Activated T-helper 1 cell treated with anti-CD3 and anti-CD28 coated beads, Interleukin-2, amount 50 U/mL, for 16 hours (primary cell): ENCODE measurements at places on chromosomes 6 and 20.

DNA sequence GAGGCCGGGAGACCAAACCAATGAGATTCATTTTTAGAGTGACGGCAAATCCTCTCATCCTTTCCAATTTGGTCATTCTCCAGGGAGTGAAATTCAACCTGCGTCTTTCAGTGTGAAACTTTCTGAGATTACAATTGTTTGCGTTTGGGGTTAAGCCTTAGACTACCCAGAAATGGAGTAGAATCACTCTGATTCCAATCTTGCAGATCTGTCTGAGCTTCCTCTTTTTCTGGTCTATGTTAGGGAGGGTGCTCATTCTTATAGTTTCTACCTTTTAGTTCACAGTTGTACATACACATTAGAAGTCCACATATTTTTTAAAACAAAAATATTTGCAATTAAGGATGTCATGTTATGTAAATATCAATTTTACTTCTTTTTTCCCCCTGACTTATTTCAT, 183.0 kb upstream of the PHACTR1 start:
- DNase-seq: no peak

DNA sequence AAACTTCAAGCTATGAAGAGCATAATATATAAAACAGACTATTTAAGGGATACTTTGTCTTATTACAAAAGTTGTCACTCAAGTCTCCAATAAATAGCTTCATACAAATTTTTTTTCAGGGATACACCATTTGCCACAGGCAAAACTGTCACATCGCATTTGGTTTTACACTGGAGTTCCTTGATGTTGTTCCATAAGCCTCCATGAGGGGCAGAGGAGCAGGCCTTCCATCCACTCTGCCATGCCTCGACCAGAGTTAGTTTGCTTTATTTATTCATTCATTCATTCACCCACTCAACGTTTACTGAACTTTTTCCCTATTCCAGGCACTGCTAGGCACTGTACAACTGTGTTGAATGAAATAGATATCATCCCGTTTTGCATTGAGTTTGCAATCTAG, 246.6 kb downstream of the PHF3 start:
- DNase-seq: no peak

GRCh38 chr6:52568320-52568719, 8.5 kb downstream of the TRAM2 start:
- no peak for DNase-seq

DNA sequence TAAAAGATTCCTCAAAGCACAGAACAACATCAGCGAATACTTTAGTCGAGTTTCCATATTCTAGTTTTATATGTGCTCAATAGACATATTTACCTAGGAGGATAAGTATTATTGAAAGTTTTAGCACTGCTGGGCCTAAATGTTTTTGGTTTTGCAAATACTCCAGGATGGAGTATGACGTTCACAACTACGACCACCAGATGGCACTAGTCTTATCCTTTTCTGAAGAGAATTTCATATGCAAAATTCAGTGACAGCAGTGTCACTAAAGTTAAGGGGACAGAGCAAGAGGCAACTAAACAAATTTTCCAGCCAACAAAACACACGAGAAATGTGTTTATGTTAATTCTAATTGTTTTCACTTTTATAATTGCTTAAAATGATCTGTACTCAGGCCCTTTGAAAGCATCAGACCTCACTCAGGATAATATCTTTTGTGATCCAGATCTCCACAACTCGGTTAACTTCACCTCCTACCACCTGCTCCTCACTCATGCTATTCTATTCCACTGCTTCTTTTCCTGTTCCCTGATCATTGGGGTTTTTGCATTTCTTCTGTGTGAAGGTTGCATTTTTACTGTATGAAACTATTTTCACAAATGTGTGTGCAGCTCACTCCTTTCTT, 220.8 kb downstream of the TRDN start:
- no peak for DNase-seq

DNA sequence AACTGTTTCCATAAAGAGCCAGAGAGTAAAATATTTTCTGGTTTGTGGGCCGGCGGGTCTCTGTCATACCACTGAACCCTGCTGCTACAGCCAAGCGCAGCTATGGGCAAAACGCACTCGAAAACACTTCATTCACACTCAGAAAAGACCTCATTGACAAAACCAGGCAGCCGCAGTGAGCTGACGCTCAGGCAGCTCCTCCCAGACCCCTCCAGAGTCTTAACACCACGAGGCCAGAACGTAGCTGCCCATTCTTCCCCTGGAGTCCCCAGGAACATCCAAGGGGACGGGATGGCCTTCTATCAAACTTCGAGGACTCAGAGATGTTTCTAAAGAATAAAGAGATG, 35.6 kb upstream of the ZBP1 start:
- DNase-seq: no peak

- DNase-seq: no peak
Measured at GRCh38 chr6:122696079-122696478, 83.4 kb upstream of the FABP7 start.

DNA sequence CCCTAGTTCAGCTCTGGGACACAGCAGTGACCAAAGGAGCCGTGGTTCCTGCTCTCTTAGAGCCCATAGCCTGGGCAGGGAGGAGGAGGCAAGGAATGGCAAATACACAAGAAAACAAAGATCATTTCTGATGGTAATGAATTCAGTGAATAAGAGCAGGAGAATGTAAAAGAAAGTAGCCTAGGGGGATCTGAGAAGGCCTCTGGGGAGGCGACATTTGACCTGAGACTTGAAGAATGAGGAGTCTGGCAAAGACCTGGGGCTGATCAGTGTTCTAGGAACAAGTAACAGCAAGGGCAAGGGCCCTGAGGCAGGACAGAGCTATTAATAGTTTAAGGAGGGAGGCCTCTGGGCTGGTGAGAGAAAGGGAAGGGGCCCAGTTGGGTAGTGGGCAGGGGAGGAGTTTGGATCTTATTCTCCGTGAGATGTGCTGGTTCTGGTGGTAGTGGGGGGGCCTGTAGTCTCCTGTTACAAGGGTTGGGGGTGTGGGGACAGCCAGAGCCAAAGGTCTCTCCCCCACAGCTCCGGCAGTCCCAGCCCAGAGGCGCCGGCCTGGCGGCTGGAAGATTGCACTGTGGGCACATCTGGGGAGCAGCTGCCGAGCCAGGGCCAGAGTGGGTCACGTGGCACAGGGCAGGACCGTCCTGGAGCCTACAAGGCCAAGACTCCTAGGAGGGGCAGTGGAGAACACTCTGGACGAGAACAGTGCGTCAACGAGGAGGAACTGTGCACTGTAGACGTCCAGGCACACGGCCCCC, 9.3 kb upstream of the ID1 start:
- DNase-seq: no peak

DNA sequence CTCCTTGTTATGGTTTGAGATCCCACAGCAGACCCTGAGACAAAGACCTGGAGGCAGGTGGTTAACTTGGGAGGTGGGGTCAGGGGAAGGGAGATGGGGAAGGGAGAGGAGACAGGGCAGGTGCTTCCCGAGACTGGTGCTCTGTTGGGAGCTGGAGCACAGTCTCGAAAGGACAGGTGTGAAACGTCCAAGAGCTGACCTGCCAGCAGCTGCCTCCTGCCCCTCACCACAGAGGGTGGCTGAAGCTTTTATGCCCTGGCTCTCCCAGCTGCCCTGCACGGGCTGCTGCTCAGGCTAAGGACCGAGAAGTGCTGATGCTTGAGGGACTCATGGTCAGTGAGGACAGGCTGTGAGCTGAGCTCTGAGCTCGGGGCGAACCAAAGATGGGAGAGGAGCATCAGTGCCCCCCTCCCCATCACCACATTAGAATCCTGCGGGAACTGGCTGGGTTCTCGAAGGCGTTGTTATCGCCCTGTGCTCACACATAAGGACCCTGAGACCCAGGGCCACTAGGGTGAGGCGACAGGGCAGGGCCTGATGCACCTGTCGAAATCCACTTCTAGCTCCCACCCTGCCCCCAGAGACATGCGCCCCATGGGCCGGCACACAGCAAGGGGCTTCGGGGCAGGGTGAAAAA, 25.3 kb upstream of the CD93 start:
- DNase-seq: no peak

GRCh38 chr20:64051561-64052325, 2.3 kb upstream of the SOX18 start:
- no peak for DNase-seq

GRCh38 chr20:38247166-38247509, 13.4 kb downstream of the KIAA1755 start:
- no peak for DNase-seq

DNA sequence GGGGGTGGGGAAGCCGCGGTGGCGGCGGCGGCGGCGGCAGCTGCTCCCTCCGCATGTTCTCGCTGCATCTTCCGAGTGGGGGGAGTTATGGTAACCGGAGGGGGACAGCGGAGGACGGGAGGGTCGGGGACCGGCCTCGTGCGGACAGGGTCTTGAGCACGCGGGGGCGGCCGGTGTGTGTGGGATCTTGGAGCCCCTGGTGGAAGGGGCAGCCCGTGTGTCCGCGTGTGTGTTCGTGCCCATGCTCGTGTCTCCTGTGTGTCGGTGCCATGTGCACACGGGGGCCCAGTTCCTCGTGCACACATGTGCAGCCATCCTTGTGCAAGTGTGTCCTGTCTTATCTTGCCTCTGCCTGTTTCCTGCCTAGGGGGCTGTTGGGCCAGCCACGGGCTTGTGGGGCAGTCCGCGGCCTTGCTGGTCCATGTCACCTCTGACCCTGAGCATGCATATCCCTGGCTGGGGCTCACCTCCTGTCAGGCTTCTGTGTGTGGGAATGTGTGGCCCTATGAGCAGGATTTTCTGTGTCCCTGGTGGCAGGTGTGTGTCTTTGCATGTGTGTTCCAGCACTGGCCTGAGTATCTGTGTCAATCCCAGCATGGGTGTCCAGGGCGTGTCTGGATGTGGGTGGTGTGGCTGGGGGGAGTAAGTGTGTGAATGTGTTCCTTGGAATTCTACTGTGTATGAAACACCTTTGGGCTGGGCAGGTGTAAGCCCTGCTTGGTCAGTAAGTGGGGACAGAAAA, 8.5 kb downstream of the SYNGAP1 start:
- DNase-seq: no peak

DNA sequence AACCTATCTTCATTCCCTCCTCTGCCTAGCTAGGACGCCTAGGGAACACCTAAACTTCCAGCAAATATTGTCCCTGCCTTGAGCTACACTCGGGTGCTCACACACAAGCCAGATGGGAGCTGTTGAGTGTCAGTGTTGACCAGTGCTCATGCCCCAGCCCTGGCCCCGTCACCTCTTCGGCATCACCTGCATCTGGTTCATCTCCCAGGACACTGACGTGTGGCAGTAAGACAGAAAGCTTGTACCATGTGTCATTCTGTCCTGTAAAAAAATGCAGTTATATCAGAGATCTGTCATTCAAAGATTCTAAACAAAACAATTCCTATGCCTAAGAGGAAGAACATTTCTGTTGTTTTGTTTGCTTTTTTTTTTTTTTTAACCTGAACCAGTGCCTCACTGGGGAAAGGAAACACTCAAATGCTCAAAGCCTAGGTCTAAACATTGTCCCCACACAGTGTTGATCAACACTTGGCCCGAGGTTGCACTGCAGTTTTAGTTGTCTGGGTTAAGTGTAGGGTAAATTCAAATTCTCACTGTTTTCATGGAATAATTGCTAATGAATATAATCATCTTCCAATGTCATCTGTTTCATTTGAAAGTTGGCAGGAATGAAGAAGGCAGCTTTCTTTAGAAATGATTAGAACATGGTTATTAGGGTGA, 102.7 kb upstream of the SASH1 start:
- DNase-seq: no peak

- no peak for DNase-seq
Measured at GRCh38 chr20:16514140-16514539, 59.1 kb downstream of the KIF16B start.

GRCh38 chr6:2478200-2478599, 232.8 kb upstream of the GMDS start:
- DNase-seq: no peak

DNA sequence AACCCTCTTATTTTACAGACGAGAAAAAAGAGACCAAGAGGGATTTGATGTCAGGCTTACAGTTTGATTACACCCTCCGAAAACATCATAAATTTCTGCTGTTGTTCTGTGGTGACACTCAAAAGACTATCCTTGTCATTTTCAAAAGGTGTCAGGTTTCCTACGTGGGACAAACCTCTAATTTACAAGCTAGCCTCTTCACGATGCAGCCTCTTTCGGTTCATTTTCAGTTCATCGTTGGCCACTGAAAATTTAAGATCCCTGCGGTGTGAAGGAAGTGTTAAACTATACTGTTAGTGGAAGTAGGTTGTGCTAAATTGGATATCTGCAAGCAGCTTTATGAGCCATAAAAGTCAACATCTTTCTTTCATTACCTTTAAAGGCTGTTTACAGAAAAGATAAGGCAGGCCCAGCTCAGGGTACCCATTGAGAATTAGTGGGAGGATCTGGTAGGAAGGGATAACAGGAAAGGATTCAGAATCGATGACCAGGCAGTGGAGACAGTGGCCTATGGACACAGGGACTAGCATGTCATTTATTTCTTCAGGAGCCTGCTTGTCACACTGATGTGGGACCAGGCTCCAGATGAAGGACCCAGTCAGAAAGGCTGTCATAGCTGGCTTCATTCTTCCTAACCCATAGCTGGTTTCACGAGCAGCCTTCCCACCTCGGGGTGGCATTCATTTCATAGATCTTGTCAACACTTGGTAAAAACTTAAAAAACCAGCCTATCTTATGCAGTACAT, 329.1 kb upstream of the SOX4 start:
- no peak for DNase-seq

DNA sequence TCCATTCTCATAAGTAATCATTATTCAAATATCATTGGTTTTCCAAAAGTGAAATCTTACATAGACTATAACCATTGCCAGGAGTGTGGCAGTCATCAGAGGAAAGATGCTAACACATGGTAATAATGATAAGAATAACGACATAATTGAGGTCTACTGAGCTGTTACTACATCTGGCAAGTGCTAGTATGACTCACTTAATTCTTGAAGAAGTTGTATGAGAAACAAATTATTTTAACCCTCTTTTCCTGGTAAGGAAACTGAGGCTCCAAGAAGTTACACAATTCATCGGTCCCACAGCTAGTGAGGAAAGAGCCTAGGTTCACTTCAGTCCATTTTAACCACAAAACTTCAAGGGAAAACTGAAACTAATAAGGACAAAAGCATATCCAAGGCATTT, 335.6 kb upstream of the BTBD3 start:
- no peak for DNase-seq

- no peak for DNase-seq
Measured at GRCh38 chr6:63268574-63268973, 51.2 kb downstream of the LGSN start.

- DNase-seq: no peak
Measured at GRCh38 chr20:56922497-56922896, 293.4 kb downstream of the TFAP2C start.

DNA sequence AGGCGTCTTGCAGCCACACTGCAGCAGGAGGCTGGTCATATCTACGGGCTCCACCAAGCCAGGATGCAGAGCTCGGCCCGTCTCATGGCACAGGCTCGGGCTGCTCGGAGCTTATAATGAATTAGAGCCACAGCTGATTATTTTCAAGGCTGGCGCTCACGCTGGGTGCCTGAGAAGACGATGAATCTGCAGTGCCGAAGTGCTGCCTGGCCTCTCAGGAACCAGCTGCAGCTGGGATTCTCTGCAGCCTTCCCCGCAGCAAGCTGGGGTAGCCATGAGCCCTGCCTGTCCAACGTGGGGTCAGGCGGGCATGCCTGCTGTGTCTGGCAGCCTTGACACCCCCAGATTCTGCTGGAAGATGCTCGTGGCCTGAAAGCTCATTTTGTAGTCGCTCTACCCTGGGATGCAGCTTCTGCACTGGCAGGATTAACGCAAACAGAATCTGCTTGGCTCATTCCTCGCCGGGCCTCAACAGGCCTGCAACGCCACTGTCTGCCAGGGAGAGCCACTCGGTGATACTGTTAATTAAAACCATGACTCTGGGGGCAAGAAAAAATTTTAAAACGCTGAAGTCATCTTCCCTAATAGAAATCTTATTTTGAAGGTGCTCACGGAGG, 104.3 kb downstream of the CDH26 start:
- DNase-seq: no peak
